Uterus (tissue), 4 donors: ENCODE measurements at places on chromosomes 4 and X.

- no peak for DNase-seq
Measured at GRCh38 chr4:176271749-176272148, 2.7 kb upstream of the ASB5 start.

GRCh38 chrX:57379296-57379695 is 92.8 kb downstream of the FAAH2 start:
- no peak for DNase-seq

- no peak for DNase-seq
Measured at GRCh38 chr4:86035688-86036087, 324.2 kb downstream of the MAPK10 start.

DNA sequence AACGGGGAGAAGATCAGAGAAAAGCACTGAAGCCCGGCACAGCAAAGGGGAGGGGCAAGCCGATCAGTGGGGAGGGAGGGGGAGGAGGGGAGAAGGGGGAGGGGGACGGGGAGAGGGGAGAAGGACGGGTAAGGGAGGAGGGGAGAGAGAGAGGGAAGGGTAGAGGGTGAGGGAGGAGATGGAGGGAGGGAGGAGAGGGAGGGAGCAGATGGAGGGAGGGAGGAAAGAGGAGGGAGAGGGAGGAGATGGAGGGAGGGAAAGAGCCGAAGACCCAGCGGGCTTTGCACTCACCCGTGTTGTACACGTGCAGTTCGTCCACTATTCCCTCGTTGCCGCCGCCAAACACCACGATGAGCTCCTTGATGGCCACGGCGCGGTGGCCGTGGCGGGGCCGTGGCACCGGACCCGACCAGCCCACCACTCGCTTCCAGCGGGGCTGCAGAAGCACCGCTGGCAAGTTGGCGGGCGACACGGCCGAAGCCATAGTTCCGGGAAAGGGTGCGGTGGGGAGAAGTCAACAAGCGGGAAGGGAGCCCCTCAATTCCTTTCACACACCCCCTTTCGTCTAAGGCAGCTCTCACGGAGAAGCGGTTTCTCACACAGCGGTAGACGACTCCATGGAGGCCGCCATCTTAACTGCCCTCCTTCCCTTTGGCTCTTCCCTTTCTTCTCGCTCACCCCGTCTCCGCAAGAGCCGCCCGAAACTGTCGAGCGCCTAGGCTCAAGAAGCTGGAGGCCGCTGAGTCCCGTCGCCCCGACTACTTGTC is 1.1 kb downstream of the HCFC1 start:
- DNase-seq: peak; percentile 71

DNA sequence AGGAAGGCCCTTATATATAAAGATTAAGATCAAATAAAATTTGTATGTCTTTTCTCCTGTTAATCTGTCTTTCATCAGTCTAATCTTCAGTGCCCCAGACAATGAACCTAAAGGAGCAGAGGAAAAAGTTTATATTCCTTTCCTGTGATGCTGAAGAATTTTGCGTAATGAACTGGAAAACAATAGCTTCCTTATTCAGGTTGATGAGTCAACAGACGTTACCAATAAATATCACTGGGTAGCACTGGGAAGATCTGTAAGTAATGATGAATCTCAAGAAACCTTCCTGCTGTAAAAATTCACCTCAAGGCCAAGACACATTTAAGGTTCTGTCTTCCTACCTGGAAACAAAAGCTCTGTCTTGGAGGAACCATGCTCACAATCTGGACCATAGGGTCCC is 25.5 kb downstream of the CDKN2AIP start:
- no peak for DNase-seq

DNA sequence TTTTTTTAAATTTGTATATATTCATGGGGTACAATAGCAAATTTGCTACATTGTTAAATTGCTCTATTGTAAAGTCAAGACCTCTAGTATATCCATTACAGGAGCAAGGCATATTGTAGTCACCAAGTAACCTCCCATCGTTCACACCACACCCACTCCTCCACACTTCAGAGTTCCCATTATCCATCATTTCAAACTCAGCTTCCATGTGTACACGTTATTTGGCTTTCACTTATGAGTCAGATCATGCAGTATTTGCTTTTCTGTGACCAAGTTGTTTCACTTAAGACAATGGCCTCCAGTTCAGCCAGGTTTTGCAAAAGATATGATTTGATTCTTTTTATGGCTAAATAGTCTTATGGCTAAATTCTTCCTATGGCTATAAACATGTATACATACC is 2614.2 kb downstream of the PCDH7 start:
- DNase-seq: no peak

- no peak for DNase-seq
Measured at GRCh38 chr4:8769645-8770517, 101.8 kb downstream of the HMX1 start.

DNA sequence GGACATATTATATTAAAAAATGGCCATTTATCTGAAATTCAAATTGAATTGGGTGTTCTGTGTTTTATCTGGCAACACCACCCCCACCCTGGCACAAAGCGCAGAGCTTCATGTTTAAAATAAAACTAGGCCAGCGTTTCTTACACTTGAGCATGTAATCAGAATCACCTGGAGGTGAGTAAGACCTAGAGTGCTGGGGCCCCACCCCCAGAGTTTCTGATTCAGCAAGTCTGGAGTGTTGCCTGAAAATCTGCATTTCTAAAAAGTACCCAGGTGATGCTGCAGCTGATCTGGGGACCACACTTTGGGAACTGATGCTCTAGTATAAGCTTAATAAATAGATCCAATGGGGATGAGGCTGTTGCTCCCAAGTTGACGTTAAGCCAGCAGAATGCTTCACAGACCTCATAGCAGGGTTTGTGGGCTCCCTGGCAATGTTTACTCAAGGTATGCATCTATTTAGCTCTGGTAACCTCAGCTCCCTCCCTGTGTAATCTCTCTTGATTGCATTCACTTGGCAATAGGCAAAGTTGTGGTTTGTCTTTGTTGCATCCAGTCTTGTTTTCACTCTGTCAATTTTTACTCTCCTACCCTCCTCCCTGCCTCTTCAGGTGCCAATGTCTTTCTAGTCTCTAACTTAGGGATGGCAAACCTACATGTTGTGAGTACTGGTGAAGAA is 99.8 kb upstream of the TEX13D start:
- DNase-seq: no peak

DNA sequence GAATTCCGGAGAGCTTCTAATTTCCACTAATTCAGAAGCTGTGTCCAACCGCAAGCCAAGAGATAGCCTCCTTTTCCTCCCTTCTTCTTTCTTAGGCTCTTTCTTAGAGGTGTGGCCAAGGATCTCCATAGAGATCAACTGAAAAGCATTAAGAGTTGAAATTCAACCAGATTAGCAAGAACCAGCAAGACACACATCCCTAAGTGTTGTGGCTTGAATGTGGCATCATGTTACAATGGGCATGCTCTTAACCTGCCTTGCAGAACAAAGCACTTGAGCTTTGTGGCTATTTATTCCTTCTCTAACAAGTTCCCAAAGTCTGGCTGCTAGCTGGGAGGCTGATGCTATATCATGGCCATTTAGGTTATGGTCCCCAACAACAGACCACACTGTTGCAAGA is 10.4 kb downstream of the ANOS1 start:
- no peak for DNase-seq

DNA sequence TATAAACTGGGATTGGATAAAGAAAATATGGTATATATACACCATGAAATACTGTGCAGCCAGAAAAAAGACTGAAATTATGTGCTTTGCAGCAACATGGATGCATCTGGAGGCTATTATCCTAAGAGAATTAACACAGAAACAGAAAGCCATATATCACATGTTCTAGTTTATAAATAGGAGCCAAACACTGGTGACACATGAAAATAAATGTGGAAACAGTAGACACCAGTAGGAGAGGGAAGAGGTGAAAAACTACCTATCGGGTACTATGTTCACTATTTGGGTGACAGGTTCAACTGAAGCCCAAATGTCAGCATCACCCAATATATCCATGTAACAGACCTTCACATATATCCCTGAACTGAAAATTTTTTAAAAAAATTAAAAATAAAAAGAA is 725.1 kb downstream of the C4orf33 start:
- no peak for DNase-seq

DNA sequence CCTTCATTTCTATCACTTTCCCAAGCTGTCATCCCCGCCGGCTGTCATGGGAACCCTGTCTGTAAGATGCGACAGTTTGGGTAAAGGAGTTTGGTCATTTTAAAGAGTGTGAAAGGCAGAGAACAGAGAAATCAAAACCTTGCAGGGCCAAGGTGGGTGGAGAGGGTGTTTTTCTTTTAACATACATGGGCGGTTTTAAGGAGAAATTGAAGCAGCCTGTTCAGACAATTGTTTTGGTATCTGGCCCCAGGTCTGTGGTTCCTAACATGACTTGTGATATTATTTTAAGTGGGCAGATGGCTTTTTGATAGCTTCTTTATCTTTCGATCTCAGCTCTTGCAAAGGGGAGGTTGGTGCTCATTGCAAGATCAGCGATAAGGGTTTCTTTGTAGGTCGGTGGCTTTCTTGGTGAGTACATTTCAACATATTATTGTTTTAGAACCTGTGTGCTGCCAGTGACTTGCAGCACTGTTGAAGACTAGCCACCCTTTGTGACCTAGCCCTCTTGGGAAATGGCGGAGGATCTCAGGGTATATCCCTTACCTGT is 3.7 kb downstream of the PPP1R3F start:
- DNase-seq: no peak

DNA sequence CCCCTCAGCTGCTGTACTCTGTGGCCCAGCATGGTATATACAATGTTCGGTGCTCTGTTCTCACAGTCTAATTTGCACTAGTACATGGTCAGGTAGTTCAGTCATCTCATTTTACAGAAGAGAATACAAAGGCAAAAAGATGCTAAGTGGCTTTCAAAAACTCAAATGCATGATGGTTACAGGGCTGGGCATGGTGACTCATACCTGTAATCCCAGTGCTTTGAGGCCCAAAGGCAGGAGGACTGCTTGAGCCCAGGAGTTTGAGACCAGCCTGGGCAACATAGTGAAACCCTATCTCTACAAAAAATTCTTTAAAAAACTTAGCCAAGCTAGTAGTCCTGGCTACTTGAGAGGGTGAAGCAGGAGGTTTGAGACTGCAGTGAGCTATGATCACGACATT is 210.5 kb upstream of the KIT start:
- DNase-seq: no peak

GRCh38 chr4:3409571-3410091 is 32.1 kb upstream of the HGFAC start:
- DNase-seq: peak; percentile 6

DNA sequence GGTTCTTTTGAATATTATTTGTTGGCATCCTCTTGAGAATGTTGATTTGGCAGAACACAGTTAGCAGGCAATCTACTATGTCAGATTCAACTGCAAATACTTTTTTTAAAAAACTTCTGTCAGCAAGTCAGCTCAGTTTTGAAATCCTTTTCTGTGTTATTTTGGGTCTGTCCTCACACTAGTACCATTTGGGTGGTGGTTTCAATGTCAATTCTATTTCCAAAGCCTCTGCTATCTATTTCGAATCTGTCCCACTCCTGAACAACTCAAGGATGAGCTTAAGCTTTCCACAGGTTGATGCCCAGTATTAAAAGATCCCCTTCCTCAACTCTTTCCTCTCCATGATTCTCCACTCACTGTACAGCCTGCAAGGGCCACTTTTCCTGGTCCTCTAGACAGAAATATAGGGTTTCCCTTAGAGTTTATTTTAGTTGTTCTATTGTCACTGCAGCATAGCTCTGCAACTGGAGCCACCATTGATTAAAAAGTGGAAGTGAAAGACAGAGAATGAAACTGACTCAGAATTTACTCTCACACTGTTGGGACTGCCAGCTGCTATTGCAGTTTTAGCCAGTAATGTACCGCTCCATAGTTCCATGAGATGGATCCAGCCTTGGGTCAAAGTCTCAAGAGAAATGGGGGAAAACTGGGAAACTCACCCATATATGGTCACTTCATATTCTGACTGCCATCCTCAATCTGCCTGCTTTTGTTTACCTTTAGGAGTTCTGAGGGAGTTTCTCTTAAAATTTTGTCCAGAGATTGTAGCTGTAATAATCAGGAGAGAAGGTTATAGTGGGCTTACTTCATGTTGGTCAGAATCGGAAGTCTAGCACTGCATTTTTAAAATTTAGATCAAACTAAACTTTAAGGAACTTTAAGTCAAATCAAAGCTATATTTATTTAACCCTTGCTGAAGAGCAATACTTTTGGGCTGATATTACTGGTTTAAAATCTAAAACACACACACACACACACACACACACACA is 14.6 kb downstream of the HDX start:
- DNase-seq: no peak

GRCh38 chrX:74911494-74911893 is 13.8 kb downstream of the NEXMIF start:
- DNase-seq: no peak

DNA sequence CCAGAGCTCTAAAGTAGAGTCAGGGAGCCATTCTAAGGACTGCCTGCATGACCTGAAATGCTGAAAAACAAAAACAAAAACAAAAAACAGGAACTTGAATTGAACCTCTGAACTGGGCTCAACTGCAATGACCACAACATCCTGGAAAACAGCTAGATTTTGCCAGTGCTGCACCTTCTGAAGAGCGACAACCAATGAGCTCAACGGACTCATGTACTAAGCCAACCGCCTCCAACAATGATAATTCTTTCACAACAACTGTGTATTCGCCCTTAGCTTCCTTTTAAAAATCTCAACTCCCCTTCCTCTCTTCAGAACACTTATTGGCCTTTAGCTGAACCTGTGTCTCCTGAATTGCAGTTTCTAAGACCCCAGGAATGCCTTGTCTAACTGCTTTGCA is 69.8 kb downstream of the HAUS3 start:
- DNase-seq: no peak

GRCh38 chr4:53119680-53120079 is 246.2 kb downstream of the SCFD2 start:
- peak; percentile 39 for DNase-seq

- DNase-seq: no peak
Measured at GRCh38 chr4:135718019-135718418, 1516.4 kb upstream of the PABPC4L start.

GRCh38 chrX:115068896-115069295 is 51.5 kb upstream of the IL13RA2 start:
- DNase-seq: no peak
